ENCODE measurements at places on chromosomes 16 and 17. TPM values are rescaled to one million over a fixed set of nuclear protein-coding genes. Genes with fewer than 3 reads are reported as not detected.

Gene ARHGAP23
- total RNA-seq, result 63.4 TPM

Gene FOXN1
- total RNA-seq, result not detected

Gene KRTAP16-1
- not detected for total RNA-seq

Gene CES3
- 0.55 TPM for total RNA-seq

Gene KRT33A
- not detected for total RNA-seq

GRCh38 chr16:89563639-89564392 lies 3.3 kb downstream of the RPL13 start:
- no peak for DNase-seq

DNA sequence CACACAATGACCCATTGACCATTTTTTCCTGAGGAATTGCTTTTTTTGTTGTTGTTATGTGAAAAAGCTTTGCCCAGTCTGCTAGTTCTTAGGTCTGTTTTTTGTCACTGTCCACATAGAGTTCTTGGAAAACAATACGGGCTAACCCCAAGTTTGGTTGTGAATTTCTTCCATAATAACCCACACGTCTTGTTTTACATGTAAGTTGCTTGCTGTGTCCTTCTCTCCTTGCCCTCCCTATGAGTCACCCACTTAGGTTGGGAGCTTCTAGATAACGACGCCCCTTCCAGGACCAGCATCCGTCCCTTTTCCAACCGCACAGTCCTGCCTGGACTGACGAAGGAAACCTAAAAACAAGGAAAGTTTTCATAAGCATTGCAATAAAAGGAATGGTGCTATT lies 175.3 kb upstream of the HS3ST3A1 start:
- no peak for DNase-seq

DNA sequence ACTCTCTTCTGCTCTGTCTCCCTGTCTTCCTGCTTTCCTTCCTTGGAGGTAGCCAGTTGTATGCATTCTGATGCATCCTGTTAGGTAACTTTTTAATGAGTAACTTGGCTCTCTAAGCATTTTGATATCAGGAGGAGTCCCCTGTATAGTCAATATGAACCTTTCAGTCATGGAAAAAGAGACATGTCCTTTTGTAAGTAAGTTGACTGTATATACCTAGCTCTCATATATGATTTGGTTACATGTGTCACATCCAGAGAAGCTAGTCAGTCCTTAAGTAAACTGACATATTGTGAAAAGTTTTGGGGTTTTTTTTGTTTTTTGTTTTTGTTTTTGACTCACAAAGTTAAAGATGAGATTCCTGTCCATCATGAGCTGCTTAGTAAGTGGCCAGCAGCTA lies 18.8 kb downstream of the UTP18 start:
- DNase-seq, result no peak

- DNase-seq, result no peak
Measured at GRCh38 chr17:15981208-15981607, 18.3 kb downstream of the ZSWIM7 start.

DNA sequence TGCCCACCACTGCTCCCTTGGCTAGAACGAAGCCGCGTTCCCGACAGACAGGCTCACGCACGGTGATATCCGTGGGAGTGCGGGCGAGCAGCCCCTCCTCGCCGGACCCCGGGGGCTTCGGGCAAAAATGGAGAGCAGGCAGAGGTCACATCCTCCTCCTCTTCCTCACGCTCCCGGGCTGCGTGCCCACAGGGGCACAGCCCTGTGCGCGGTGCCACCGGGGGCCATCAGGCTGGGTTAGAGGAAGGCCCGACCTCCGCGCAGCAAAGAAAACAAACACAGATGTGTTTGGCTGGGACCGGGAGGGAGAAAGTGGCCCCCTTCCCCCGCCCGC lies 519 bp upstream of the NTN1 start:
- no peak for DNase-seq

DNA sequence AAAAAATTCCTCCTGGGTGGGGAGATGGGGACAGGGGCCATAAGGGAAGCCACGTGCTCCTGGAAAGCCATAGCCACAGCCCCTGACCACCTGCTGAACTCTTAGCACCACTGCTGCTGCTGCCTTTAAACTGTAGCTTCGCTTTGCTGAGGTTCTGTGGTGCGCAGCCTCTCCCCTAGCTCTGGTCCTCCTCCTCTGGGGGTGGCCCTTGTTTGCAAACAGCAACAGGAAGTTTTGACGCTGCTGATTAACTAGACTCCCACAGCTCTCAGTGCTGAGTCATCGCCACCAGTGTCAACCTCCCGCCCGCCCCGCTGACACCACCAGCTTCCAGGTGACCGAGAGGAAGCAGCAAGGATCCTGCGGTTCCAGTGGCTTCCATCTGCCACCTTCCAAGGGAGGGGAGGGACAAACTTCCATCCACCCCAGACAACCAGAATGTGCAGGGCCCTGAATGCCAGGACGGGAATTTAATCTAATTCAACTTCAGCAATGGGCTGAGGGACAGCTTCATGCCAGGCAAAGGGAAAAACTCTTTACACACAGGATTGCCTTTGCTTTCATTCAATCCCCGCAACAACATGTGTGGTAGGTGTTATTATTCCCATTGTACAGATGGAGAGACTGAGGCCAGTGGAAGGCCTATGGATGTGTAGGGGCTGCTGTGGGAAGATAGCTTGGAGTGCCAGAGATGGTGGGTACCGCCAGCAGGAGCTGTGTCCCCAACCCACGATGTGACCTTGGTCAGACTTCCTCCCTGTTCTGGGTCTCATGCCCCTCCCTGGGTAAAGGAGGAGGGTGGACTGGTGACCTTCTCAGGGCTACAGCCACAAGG lies 8.1 kb upstream of the KIFC3 start:
- no peak for DNase-seq

GRCh38 chr16:31471875-31472708 lies at the start of gene TGFB1I1:
Gene TGFB1I1, plus strand, starts transcription at chr16:31472152. Its CDS starts 37 bp downstream, at chr16:31472189.
- no peak for DNase-seq

GRCh38 chr16:5228369-5228768 lies 130.8 kb upstream of the EEF2KMT start:
- no peak for DNase-seq

DNA sequence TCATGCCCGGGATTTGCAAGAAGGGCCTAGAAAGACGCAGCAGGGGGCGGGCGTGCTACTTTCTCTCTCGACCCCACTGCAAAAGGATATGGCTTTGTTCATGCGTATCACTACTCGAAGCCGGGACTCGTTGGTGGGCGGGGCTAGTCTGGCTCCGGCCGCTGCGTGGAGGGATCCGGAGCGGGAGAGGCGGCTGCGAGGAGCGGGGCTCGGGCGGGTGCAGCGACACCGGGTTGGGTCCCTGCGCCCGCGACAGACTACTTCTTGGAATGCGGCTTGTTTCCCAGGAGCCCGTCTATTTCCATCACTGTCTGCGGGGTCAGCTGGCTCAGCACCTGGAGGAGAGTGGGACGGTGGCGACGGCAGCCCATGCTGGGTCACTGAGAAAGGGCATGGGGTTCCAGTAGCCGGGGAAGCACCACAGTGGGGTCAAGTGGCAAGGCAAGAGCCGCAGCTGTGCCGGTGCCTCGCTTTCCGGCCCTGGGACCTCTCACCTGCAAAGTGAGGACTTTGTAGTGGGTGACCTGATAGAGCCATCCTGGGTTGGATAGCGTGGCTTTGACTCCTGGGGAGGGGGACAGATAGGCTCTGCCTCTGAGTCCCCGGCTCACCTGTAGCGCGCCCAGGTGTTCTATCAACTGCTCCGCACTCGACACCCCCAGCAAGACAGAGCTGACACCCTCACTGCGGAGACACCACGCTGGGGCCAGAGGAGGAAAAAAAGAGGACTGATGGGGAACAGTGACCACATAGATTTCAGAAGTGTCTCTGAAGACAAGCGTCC lies 6.6 kb downstream of the KCNAB3 start:
- DNase-seq, result no peak

DNA sequence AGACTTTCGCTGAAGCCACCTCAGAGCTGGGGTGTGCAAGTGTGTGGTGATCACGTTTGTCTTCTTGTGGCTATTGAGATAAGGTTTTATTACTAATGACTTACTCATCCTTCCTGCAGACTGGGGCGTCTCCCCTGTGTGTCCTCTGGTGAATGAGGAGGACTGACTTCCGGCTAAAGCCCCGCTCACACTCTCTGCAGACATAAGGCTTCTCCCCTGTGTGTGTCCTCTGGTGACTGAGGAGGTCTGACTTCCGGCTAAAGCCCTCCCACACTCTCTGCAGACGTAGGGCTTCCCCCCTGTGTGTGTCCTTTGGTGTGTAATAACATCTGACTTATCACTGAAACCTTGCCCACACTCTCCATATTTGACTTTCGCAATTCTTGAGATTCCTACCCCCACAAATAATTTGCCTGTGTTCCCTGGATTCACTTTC lies 19.4 kb downstream of the PRDM7 start:
- DNase-seq, result peak; percentile 49

GRCh38 chr16:11316331-11317015 lies 28.8 kb upstream of the RMI2 start:
- no peak for DNase-seq

DNA sequence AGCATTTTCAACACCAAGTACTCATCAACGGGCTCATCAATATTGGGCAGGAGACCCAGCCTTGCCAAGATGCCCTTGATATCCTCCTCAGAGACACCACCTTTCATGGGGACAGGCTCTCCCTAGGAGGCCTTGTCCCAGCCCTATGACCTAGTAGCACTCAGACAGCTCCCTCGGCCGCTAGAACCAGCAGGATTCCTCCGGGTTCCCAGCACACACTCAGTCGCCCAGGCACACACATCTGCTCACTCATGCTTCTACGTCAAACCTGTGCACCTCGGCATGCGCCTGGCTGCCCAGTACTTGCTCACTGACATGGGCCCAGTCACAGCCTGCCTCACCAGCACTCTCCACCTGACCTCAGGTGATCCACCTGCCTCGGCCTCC lies 17.0 kb downstream of the SRCIN1 start:
- no peak for DNase-seq

- DNase-seq, result no peak
Measured at GRCh38 chr17:35969558-35970380, 11.5 kb downstream of the CCL16 start.

DNA sequence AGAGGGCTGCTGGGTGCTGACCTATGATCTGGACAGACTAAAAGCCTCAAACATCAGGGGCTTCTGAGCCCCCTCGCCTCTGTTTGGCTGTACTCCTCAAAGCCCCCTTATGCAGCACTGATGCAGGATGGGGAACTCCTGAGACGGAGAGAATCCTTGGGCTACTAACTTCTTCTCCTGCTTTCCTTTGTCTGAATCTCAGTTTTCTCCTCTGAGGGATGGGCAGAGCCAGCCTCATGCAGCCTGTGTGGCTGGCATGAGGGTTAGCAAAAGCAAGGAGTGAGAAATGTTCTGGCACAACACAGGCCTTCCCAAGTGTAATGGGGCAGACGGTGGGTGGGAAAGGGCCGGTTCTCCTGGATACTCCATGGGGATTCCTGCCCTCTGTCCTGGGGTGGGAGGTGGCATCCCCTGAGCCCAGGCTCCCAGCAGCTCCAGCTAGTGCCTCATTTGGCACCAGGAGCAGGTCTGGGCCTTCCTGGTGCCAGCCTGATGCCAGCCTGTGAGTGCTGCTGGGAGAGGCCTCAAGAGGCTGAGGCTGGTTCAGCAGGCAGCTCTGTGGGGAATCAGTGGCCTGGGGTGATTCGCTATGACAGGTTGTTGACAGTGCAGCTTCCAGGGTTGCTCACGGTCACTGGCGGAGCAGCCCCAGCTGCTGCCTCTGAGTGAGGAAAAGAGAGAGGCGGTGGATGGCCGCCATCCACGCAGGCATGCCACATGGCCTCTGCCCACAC lies 4.0 kb upstream of the BRD7 start:
- DNase-seq, result no peak

DNA sequence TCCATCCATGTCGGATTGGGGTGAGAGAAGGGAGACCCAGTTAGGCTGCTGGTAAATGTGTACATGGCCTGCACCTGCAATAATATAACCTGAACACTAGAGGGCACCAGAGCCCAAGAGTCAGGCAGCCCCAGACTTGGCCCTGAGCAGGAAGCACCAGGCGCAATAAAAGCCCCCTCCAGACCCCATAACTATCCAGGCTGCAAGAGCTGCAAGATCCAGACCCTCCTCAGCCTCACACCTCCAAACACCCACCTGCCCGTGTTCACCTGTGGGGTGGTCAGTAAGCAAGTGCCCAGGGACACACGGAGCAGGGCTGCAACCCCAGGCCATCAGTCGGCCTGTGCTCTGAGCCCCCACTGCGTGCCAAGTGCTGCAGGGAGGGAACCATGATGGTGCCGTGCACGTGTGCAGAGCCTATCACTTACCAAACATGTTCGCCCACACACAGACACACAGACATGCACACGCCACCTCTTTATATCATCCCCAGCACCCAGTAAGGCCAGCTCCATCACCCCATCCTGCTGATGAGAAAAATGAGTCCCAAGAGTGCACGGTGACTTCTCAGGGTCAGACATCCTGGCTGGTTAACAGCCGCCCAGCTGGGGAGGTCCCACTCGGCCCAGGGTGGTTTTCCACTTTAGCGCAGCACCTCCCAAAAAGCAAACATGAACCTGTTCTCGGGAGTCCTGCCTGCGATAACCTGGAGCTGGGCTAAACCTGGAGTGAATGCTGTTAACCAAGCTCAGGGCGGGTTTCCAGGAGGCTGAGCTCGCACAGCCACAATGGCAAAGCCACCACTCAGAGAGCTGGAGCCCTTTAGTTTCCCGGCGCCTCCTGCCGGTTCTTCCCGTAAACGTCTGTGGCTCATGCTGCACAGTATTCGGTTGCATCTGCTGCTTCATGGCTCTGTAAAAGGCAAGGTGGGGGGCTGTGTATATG lies 439.8 kb downstream of the SOX9 start:
- no peak for DNase-seq

GRCh38 chr16:56606071-56606475 lies 2.3 kb upstream of the MT2A start:
- DNase-seq, result peak; percentile 88

DNA sequence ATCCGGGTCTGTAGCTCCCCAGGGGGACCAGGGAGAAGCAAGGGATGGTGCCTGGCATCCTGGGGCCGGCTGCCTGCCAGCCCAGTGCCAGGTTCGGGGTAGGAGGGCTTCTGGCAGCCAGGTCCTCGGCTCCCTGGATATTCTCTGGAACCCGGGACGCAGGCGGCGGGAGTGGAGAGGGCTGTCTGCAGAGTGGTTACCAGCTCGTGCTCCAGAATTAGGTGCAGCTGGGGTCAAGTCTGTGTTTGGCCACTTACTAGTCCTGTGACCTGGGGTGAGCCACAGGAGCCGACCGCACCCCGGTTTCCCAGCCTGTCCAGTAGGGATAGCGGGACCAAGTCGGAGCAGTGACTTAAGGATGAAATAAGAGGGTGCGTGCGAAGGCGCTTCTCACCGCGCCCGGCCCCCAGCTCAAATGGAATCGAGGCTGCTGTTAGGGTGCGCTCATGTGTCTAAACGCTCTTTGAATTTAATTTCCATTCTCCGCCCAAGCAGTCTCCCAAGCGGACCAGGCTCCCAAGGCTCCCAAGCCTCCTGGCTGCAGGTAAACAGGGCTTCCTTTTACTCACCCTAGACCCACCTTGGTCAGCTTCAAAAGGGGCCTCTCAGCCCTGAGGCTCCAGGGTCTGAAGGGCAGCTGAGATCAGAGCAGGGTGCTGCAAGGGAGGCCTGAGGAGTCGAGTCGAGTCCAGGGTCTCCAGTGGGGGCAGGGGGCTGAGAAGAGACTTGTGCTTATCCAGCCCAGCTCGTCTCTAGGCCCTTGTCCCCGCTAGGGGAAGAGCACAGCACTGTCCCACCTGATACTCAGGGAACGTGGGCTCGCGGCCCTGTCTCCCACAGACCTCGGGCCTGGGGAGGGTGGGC lies 28.3 kb upstream of the ZNF469 start:
- DNase-seq, result no peak
